NCI-H526 (cell line): ENCODE measurements at places on chromosomes 2 and 18.

DNA sequence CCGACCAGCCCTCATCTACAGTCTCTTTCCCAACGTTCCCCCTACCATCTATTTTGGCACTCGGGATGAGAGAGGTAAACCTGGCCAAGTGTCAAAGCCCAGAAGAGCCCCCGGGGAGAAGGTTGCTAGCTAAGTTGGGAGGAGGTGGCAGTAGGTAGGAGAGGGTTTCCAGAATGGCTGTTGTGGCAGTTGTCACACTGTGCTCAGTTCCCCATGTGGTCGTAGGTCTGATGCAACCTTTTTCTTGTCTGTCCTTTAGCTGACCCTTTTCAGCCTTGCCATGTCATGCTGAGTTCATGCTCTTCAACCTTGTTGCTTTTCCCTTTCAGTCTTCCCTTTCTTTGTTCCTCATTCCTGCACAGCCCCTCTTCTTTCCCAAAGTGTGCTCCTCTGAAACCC is 34.5 kb downstream of the TTLL4 start:
- DNase-seq: no peak

- no peak for DNase-seq
Observed at GRCh38 chr2:214856137-214856536, 46.7 kb upstream of the BARD1 start.

DNA sequence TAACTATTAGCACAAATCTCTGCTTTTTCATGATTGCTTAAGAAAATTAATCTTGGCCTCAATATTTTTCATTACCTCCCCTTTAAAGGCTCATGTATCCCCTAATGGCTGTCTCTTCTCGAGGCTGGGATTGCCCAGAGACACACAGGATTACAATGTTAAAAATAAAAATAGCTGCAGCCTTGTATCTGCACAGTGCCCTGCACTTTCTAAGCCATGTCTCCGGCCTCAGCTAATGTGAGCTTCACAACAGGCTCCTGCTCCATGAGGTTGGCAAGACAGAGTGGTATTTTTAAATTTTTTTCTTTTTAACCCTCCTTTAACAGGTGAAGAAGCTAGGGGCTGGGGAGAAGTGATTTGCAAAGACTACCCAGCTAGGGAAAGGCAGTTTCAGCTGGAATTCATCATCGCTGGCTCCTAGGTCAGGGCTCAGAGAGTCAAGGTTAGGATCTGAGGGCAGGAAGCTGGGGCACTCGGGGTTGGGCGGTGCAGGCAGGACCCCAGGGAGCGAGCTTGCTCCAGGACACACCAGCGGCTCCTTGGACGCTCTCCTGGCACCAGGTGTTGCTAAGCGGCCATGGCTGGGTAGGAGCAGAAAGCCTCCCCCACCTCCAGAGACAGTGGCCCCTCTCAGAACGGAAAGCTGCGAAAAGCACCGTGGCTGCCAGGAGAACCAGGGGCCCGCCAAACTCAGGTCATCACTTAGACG is 135.6 kb downstream of the SMAD2 start:
- no peak for DNase-seq

DNA sequence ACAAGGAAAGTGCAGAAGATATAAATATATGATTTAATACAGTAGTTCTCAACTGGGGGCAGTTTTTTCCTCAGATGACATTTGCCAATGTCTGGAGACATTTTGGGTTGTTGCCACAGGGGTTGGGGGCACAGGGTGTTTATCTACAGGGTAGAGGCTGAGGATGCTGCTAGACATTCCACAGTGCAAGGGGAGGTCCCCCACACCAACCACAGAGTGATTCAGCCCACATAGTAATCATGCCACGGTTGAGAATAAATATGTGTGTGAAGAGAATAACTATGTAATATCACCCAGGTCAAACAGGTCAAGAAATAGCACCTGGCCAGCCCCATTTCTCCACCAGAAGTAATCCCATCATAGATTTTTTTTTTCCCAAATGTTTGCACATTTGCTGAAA is 17.9 kb downstream of the DYSF start:
- DNase-seq: no peak

DNA sequence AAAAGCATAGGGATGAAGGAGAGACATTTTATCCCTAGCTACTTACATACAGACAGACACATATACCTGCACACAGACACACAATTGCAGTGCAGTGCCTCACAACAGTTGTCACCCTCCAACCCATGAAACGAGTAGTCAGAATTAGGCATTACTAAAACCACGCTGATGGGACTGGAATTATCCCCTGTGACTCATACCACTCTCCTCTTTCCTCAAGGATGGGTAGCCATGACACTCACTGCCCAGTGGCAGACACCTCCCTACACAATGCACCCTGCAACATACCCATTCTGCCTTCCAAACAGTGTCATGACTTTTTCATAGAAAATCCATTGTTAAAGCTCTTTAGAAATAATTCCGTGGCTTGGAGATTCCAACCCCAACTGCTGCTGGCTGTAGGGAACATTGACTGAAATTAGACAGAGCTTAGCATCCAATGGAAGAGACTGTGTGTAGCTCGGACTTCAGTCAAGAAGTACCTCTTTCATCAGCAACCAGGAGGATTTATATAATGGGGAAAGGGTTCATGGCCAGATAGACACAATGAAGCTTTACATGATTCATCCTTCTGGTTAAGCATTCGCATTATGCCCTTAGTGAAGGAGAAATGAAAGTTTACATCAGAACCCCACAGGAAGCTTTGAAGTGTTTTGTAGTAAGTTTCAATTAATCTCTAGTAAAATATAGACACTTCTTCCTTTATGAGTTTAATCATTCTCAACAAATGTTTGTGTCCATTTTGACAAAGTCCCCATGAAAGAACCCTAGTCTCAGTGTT is 155.2 kb downstream of the FBXO15 start:
- DNase-seq: no peak

- DNase-seq: no peak
Observed at GRCh38 chr2:109711230-109712122, 82.6 kb upstream of the RGPD5 start.

GRCh38 chr2:31240381-31241365 is 6.7 kb downstream of the EHD3 start:
- no peak for DNase-seq

DNA sequence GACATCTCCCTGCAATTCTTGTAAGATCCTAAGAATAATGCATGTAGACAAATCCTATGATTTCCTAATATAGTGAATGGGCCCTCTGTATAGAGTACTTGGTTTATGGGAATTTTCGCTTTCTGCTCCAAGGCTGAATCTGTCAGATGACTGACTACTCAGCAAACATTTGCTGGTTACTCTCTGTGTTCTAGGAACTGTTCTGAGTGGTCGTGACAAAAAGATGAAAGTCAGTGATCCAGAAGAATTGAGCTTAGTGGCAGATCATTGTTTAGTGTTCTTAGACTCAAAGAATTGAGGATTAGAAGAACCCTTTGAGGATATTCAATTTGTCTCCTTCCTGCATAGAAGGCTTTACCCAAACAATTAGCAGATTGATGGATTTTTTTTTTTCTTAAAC is 10.0 kb downstream of the XRCC5 start:
- no peak for DNase-seq

DNA sequence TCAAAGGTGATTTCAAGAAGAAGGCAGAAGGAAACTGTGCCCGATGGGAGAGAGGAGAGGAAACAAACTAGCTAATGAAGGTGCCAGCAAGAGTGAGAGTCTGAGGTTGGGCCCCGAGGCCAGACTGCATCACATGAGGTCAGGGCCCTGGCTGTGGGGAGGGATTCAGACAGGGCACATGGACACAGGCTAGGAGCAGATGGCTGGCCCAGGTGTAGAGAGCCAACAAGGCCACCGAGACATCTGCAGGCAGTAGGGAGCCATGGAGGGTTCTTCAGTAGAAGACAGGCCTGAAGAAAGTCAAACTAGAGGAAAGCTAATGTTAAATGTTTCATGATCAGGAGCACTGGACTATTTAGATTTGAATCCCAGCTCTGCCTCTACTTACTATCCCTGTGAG is 755.0 kb upstream of the RAB6C start:
- DNase-seq: no peak

DNA sequence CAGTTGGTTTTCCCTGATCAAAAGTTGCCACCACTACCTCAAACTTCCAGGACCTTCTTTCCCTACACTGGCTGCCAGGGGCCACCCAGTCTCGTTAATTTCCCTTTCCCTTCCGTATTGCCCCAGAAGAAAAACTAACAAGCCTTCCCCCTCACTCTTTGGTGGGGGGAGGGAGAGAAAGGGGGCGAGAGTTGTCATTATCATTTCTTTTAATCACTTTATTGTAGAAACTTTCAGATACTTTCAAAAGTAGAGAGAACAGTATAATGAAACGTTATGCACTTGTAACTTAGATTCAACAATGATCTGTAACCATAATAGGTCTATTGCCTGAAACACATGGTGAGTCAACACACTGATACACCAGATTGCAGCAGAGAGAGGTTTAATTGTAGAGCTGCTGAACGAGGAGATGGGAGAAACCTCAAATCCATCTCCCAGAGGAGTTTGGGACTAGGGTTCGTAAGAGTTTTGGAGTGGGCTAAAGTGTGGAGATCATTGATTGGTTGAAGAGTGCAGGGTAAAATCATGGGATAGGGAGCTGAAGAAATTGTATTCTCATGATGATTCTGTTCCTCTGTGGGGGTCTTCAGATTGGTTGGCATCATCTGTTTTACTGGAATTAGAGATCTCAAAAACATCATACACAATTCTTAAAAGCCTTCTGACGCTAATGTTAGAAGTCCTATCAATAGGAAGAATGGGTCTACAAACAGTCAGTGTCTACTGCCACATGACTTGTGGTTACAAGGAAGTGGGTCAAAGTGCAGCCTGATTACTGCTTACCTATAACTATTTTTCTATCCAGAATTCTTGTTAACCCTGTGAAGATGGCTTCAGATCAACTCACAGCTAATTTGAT is 2.6 kb upstream of the RNF149 start:
- DNase-seq: no peak

DNA sequence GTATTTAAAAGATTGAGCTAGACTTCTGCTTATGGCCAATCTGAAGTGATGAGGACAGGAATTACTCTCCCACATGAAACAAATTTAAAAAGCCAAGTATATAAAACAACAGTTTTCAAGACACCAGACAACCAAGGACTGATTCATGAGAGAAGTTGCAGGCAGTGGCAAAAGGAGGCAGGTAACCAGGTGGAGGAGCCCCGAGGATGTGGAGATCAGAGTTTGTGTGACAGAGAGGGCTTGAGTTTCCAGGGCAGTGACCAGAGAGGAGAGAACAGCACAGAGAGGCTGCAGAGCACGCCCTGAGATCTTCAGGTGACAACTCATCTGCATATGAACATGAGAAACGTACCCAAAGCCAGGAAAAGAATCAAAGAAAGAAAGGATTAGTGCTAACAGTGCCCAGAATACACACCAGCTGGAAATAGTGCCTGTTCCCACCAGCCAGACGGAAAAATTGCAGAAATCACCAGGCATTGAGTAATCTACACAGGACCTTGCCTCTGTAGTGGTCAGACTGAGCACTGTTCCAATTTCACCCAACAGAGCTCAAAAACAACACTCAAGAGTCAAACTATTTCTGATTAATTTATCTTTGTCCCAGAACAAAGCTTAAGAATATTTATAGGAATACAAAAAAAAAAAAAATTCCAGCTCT is 173.1 kb downstream of the SEPTIN10 start:
- DNase-seq: no peak

- DNase-seq: no peak
Observed at GRCh38 chr2:71417300-71418202, 35.8 kb upstream of the DYSF start.

DNA sequence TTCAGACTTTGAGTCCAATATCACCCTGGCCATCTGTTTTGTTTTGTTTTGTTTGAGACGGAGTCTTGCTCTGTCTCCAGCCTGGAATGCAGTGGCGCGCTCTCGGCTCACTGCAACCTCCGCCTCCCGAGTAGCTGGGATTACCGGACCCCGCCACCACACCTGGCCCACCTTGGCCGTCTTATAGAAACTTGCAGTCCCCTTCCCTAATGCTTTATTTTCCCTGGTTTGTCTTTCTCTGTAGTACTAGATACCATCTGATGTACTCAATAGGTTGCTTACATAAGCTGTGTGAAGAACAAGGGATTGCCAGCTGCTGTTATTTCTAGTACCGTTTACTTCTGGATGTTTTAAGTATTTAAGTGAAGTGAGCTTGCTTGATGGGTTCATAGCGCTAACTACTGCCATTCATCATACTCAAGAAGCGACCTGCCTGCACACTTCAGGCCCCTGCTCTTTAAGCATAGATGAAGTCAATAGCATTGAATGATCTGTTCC is 1.2 kb downstream of the RPL31 start:
- DNase-seq: no peak

GRCh38 chr2:101623031-101623521 is 74.4 kb upstream of the MAP4K4 start:
- no peak for DNase-seq

DNA sequence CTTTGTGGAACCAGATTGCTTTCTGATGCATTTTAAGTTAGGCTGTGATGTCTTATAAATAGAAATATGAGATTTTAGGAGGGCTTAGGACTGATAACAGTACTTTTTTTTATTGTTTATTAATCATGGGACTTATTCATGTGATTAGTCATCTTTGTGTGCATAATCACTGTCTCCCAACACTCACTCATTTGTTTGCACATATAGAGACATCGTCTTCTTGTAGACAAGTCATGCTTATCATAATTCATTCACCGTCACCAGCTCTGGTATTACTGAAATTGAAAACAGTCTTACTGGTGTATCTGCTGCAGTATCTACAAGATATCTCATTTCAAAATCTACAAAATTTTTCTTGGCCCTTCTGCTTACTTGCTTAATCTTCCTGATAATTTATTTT is 45.8 kb downstream of the WDR7 start:
- DNase-seq: no peak

DNA sequence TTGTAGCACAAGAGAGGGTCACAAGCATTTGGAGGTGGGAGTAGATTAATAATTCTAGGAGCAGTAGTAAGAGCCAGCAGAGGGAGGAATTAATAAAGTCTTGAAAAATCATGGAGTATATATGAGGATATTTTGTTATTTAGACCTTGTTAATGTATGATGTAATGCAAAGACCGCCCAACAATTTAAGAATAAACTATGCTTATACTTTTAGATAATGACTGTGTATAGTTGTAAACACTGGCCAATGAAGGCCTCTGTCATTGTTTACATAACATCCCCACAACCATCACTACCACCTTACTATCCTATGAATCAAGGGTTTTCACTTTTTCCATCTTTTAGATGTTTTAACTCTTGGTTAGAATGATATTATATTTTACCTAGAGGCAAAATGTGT is 37.6 kb downstream of the OSR1 start:
- no peak for DNase-seq

DNA sequence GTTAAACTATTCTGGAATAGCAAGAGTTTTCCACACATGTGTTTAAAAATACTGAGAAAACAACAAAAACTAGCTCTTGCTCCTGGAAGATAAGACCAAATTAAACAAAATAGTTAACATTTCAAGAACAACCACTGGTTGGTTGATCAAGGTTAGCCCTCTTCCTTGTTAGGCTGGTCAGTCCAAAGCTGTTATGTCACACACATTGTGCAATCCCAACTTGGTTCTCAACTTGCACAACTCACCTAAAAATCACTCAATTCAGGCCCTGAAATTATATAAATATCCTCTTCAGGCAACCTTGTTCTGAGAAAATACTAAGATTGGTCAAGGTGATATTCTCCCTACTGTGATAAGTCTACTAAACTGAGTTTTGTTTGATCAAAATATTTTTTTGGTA is 169.7 kb upstream of the LRP1B start:
- DNase-seq: no peak

- no peak for DNase-seq
Observed at GRCh38 chr2:154507186-154507585, 191.3 kb upstream of the KCNJ3 start.
